ENCODE measurements at places on chromosomes 7 and 10. TPM values are rescaled to one million over a fixed set of nuclear protein-coding genes. Genes with fewer than 3 reads are reported as not detected.

DNA sequence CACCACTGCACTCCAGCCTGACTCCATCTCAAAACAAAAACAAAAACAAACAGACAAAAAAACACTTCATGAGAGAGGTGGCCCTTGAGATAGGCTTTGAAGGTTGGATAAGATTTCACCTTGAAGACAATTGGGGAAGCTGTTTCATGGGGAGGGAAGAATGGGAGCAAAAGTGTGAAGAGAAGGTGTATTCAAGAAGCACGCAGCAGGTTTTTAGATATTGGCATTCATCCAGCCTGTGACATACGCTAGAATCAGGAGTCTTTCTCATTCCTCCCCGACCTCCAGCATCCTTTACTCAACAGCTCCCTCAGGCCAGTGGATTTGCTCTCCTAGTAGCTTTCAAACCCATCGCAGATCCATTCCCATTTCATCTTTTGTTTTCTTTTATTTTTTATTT lies 116.3 kb upstream of the FAM171A1 start:
- DNase-seq = no peak

- DNase-seq = no peak
Observed at GRCh38 chr7:30196408-30196807, 61.6 kb downstream of the MTURN start.

GRCh38 chr10:61364619-61365018 lies 88.6 kb downstream of the TMEM26 start:
- DNase-seq = no peak

The CYP2C8 gene
- not detected for total RNA-seq

DNA sequence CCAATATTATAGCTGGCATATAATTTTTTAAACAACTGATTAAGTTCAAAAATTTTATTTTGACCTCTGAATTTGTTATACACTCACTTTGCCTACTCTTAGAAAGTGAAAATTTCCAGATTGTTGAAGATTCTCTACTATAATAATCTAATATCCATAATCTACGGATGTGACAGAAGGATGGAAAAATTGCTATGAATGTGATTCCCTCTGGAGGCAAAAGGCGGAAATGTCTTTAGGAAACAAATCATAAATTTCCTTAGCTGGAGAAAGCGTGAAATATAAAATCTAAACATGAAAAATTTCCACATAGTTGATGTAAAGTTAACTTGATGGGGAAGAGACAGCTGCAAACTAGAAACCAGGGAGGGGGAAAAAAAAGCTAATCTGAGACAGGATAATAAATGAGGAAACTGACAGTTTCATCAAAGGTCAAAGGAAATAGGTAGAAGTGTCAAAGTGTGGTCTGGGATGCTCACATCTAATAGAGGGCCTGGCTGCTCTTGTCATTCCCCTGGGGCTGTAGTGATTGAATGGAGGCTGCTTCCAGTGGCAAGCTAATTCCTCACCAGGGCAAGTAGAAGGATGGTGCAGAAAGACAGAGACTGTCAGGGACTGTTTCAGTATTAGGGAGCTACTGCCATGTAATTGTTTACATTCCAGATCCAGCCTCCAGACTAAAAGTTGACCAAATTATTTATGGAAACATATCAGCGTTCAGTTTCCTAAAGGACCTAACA lies 264.5 kb downstream of the SDHAF3 start:
- DNase-seq = no peak

GRCh38 chr7:88758381-88759229 lies 895 bp upstream of the ZNF804B start:
- peak; percentile 31 for DNase-seq

GRCh38 chr10:68176797-68177196 lies 55.1 kb downstream of the ATOH7 start:
- DNase-seq = no peak

DNA sequence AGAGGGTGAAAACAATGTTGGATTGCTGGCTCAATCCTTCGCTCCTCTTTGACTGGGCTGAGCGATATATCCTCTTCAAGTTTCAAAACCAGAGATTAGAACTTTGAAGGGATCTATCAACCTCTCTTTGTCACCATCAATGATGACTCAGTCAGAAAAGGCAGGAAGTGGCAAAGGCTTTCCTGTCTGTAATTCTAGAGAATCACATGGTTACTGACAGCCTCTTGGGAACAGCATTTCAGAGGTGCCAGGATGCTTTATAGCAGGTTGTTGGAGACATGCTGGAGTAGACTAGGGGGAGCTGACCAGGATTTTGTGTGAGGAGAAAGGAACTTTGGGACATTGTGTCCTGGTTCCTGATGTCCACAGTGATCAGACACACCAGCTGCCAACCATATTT lies 81.3 kb downstream of the PRKCQ start:
- no peak for DNase-seq

The MSS51 gene
- total RNA-seq = 4.8 TPM

Measured in activated naive CD8-positive, alpha-beta T cell treated with anti-CD3 and anti-CD28 coated beads, Interleukin-2, amount 10 ng/mL, durations not matched to agents 7 days and 5 days (primary cell).